EL (cell line): ENCODE measurements at places on chromosomes 1 and 21.

- no peak for DNase-seq
Observed at GRCh38 chr1:153629971-153630370, 1.7 kb downstream of the S100A1 start.

DNA sequence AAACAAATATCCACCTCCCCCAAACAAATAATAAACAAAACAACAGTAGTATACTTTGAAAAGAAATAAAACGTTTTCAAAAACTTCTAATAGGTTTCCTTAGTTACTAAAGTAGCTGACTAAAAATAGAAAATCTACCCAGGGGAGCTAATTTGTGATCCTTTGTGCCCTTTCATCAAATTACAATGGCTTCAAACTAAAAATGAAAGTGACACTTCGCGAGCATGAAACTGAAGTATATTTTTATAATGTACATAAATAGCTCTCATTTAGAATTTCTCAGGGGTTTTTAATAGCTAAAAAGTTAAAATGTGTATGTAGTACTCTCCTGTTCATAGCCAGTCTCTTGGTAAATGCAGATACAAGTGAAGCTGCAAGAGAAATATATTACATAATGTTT, 78.4 kb downstream of the BRINP3 start:
- DNase-seq: no peak

- DNase-seq: no peak
Observed at GRCh38 chr21:17803536-17803935, 15.6 kb downstream of the C21orf91 start.

DNA sequence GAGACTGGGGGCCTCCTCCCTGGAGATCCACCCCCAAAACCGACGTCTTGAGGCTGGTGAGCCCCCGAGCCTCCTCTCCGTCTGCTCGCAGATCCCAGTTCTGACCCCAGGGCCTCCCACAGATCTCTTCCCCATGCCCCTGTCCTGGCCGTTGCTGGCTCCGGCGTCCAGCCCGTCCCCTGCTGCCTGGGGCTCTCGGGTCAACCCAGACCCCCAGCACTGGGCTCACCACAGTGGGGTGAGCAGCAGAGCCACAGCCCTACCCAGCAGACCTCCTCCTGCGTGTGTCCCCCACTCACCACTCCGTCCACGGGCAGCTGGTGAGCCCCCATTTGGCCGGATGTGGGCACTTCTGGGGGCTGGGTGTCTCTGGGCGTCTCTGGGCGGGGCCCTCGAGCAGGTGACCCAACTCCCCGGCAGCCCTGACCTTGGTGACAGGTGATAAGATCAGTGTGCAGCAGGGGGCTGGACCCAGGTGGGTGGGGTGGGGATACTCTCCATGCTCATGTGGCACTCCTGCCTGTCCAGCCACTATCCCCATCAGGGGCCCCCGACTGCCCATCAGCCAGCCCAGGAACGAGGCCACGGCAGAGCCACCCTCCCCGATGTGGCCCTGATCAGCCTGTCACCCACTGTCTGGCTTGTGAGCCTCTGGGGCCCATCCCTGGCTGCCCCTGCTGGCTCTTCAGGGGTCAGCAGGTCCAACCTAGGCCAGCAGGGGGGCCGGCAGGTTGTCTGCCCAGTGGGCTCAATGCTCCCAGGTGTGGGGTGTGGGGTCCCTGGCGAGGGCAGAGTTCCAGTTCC, 709 bp downstream of the TNFRSF14 start:
- DNase-seq: no peak
